ENCODE measurements at places on chromosomes 12 and 14.

DNA sequence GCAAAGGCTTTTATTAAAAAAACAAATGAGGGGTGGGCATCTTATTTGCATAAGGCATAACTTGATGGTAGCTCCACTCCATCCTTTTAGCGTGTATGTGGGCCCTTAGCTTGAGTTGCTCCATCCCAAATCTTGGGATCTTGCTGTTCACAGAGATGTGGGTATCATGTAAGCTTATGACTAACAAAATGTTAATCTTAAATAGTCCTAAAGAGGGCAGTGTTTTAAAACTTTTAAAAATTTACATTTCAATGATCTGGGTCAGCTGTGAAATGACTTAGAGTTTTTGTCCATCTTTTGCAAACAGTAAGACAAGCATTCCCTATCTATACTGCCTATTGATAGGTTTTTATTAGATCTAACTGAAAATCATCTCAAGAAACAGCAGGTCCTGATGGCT, 86.0 kb downstream of the SLCO1A2 start:
- peak; percentile 11 for DNase-seq

DNA sequence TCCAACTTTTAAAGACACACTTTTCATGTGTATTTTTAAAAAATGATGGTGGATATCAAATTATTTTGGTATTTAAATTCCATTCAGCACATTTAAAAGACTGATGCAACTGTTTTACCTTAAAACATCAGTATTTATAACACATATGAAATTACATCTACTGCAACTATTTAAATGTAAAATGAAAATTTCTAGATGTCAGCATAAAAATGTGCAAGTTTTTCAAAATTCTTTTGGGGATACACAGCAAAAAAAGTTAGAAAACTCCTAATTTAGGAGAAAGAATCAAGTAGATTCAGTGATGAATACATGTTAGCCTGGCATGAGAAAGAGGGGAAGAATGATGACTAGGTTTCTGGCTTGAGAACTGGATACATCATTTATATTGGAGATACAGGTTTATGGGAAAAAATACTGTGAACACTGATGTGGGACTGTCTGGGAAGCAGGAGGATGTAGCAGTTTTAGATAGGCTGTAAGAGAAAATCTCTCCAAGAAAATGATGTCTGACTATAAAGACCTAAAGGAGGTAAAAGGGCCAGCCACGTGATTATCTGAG, 9.2 kb downstream of the SOS2 start:
- peak; percentile 60 for DNase-seq

- DNase-seq = no peak
These were observed 104.3 kb upstream of the CNTN1 start for GRCh38 chr12:40587970-40588369.

DNA sequence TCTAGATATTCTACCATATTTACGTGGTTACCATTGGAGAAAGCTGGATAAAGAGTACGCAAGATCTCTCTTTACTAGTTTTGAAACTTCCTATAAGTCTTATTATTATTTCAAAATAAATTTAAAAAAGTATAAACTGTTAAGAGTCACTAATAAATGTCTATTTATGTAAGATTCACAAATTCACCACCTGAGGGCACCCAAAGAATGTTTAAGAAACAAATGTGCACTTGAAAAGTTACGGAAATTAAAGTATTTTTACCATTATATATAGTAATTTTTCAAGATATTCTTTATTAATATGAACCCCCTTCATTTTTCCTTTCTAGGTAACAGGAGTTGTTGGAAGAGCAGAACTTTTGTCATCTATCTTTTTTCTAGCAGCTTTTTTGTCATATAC, 11.9 kb downstream of the TMTC3 start:
- peak; percentile 76 for DNase-seq

DNA sequence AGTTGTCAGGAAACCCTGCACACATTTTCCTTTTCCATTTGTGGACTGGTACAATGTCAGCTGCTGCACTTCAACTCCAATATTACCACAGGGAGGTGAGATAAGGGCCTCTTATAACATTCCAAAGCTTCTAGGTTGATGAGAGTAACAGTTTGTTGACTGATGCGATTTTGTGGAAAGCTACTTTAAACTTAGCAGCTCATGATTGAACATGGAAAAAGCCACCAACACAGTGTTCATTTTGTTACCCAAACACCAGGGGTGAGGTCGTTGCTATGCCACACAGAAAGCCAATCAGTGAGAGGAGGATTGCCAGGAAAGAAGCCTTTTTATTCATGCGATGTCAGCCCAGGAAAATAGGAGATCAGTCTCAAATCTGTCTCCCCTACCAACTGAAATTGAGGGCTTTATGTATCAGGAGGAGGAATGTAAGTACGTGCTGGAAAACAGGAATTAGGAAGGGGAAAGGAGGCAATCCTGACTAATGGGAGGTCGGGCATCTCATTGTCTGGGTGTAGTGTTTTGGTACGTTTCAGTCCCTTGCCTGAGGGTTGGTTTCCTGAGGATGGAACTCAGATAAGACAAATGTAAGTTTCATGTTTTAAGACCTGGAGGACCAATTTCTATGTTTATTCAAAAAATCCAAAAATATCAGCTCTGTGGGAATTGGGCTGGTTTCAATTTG, 92.7 kb upstream of the PLEKHA5 start:
- DNase-seq = no peak

DNA sequence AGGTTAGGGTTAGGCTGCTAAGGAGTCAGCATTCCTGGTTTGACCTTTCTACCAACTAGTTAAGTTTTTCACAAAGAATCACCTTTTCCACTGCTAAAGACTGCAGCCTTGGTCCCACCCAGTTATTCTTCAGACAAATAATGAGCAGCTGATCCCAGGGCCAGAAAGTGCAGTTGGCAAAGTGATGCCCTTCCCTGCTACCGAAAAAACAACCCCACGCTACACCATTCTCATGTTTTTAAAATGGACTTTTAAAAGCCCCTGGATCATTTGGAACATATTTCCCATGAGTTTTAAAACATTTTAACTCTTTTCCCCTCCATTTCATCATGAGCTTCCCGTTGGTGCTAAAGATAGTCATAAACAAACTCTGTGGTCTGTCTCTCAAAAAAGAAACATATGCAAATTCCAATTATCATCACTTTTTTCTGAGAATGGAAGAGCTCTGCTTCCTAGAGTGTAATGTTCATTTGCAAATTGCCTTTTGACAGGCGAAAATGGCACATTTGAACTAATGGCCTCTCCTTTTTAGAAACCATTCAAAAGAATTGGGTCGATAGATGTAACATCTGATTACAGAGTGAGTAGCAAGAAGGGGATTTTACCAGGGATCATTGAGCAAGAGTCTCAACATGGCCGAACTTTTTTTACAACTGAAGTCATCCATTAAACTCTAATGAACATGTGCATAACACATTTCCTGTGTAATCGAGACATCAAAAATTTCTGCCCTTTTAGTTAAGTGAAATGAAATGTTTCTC, 129.3 kb upstream of the RAP1B start:
- DNase-seq = peak; percentile 34

- no peak for DNase-seq
These were observed 68.4 kb upstream of the PNMA1 start for GRCh38 chr14:73782623-73783022.
